ENCODE measurements at places on chromosomes 1 and 21.

- no peak overlapping the region for H3K4me3 ChIP-seq
- H3K4me1 ChIP-seq: no peaks in the 10 kb centered on the region
- no peaks in the 10 kb centered on the region for H3K27me3 ChIP-seq
- no peaks in the 10 kb centered on the region for H3K36me3 ChIP-seq
- no peak for DNase-seq
- H3K27ac ChIP-seq: no peak overlapping the region
These were observed 14.4 kb upstream of the THEM5 start for GRCh38 chr1:151867765-151868411.

GRCh38 chr1:104807590-104807989, 1057.9 kb downstream of the AMY1C start:
- DNase-seq: no peak
- no peak overlapping the region for H3K4me3 ChIP-seq
- no peaks in the 10 kb centered on the region for H3K36me3 ChIP-seq
- no peak overlapping the region for H3K27ac ChIP-seq
- H3K27me3 ChIP-seq: no peaks in the 10 kb centered on the region
- H3K4me1 ChIP-seq: no peaks in the 10 kb centered on the region

GRCh38 chr1:36053978-36054377, 29.9 kb upstream of the TEKT2 start:
- no peak overlapping the region for H3K27ac ChIP-seq
- H3K4me1 ChIP-seq: no peaks in the 10 kb centered on the region
- no peak for DNase-seq
- no peak overlapping the region for H3K4me3 ChIP-seq

DNA sequence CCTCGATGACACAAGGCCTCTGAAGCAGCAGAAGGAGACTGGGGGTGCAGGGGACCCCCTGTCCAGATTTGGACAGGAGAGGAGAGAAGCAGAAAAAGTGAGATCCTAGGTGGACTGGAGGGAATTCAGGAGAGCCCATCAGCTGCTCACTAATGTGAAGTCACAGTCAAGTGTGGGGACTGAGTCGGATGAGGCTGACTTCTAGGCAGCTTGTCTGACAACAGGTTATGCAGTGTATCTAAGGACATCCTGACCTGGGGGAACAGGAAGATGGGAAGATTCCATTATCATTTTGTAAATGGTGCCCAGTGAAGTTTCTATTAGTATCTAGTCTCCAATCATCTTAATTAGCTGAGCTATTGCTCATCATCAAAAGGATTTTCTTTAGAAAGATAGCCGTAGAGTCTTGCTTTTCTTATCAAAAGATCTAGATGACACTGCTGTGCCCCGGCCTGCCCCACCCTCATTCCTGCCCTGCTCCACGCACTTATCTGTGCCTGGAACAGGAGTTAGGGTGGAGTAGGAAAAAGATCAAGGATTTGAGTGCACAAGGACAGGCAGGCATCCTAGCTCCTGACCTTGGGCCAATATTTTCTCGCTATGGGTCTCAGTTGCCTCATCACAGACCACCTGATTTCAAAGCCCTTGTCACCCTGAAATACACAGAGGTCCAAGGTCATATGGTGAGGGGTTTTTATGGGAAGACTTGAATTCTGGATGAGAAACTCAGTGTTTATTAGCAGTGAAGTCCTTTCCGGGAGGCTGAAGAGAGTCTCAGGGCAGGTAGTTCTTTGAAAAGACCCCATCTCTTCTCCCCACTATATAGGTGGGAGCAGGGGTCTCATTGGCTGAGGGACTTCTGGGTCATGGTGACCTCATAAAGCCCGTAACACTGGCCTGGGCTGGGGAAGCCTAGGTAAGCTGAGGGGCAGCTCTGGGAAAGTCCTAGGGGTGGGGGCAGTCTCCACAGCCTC, at the start of gene MROH7:
MROH7 (plus strand) TSS at position 924 of the 974 bp plus-strand sequence. CDS start 11,141 bp downstream, outside the sequence.
- no peak for DNase-seq
- H3K27ac ChIP-seq: no peak within 1 kb of the TSS
- H3K4me1 ChIP-seq: no peaks in the 10 kb centered on the region
- no peaks in the 10 kb centered on the region for H3K36me3 ChIP-seq
- no peak within 1 kb of the TSS for H3K4me3 ChIP-seq

DNA sequence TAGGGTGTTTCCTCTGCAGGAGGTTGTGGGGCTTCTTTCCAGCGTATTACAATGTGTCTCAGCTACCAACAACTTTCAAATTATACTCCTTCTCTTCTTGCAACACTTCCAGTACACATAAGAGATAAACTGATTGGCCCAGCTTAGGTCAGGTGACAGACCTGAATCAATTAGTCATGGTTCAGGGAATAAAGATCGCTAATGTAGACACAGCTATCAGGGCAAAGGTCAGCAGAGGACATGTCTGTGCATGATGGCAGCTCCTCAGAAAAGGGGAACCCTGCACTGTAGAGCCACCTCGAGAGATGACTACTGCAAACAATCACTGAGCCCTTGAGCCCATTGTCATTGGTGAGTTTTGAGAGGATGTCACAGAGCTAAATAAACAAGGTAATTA, 36.8 kb upstream of the PKN2 start:
- H3K4me3 ChIP-seq: no peak overlapping the region
- no peaks in the 10 kb centered on the region for H3K27me3 ChIP-seq
- H3K36me3 ChIP-seq: no peaks in the 10 kb centered on the region
- H3K27ac ChIP-seq: no peak overlapping the region

DNA sequence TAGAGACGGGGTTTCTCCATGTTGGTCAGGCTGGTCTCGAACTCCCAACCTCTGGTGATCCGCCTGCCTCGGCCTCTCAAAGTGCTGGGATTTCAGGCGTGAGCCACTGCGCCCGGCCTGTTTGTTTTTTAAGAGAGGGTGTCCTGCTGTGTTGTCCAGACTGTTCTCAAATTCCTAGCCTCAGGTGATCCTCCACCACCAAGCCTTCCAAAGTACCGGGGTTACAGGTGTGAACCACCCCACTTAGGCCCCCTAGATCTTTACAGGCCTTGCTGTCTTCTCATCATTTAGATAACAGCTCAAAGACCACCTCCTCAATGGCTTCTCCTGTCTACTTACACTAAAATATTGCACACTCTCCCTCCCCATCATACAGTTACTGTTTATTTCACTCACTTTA, 6.3 kb downstream of the SESN2 start:
- peaks cover 2% of the 10 kb centered on the region for H3K36me3 ChIP-seq
- peaks cover 16% of the 10 kb centered on the region for H3K4me1 ChIP-seq
- DNase-seq: no peak
- no peak overlapping the region for H3K4me3 ChIP-seq

DNA sequence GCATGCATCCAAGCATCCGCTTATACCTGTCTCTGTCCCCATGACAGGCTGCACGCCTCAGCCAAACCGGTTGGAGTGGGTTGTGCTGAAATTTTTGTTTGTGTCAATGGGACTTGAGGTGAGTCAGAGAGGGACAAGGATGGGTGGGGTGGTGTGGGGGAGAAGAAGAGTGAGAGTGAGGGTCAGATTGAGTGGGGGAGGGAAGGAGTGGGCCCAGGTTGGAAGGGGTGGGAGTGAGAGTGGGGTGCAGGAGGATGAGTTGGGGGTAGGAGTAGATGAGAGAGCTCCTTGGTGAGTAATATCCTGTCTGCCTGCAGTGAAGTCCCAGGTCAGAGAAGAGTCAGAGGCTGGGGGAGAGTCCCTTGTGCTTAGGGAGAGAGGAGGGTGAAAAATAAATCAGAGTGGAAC, 3.3 kb upstream of the NECTIN4 start:
- no peak overlapping the region for H3K4me3 ChIP-seq
- DNase-seq: no peak
- no peak overlapping the region for H3K27ac ChIP-seq

DNA sequence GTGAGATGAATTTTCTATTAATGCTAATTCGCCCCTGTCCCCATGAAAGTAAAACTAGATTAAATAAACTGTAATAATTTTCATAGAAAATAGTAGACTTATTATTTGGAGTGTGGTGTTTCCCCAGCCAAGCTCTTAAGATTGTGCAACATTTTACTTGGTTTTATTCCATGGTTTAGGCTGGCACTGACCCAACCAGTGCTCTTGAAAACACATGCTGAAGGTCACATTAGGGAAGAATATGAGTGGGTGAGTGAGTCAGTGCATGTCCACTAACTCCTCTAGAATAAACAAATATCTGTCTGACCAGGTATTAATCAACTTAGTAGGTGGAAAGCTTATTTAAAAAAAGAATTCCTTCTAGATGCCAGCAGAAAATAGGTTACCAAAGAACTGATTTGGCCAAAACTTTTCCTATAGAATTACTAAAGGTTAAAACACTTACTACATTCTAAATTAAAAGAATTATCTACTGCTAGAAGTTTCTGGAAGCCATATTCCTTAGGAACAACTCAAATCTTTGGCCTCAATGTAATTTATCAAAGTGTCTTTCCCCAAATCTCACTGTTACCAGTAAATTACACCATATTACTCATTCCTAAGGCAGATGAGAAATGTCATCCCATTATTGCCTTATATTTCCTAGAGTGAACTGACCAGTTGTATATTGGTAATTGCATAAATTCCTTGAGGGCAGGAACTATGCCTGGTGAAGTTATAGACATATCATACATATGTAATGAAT, 89.7 kb upstream of the RGS1 start:
- no peak for DNase-seq
- no peak overlapping the region for H3K27ac ChIP-seq
- no peaks in the 10 kb centered on the region for H3K4me1 ChIP-seq
- no peaks in the 10 kb centered on the region for H3K27me3 ChIP-seq
- H3K4me3 ChIP-seq: no peak overlapping the region
- no peaks in the 10 kb centered on the region for H3K36me3 ChIP-seq

GRCh38 chr1:179923029-179923428, 31.6 kb upstream of the CEP350 start:
- H3K4me1 ChIP-seq: no peaks in the 10 kb centered on the region
- H3K27me3 ChIP-seq: no peaks in the 10 kb centered on the region
- H3K36me3 ChIP-seq: peaks cover 12% of the 10 kb centered on the region
- no peak for DNase-seq

GRCh38 chr1:31239653-31240241, at the start of gene NKAIN1:
NKAIN1 (minus strand) TSS chr1:31239887; CDS start chr1:31239547, 340 bp downstream.
- H3K36me3 ChIP-seq: no peaks in the 10 kb centered on the region
- no peak within 1 kb of the TSS for H3K27ac ChIP-seq
- H3K4me3 ChIP-seq: peak within 1 kb of the TSS; percentile 45
- H3K4me1 ChIP-seq: no peaks in the 10 kb centered on the region
- peak; percentile 49 for DNase-seq

DNA sequence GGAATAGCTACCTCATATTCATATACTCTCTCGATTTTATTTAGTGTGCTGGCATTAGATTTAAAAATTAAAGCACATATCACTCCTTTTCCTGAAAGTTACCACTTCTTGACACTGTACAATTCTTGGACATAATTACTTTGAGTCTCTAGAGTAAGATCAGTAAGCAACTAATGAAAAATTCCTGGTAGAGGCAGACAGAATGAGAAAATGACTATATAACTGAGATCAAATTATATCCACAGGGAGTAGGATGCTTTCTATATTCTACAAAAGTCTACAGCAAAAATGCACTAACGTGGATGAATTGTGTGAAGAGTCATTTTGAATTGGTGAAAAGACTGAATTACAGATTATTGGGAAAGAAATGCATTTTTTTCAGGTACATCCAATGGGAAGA, 445.7 kb downstream of the PTBP2 start:
- no peak for DNase-seq
- no peak overlapping the region for H3K4me3 ChIP-seq
- no peaks in the 10 kb centered on the region for H3K36me3 ChIP-seq
- H3K27me3 ChIP-seq: no peaks in the 10 kb centered on the region
- no peak overlapping the region for H3K27ac ChIP-seq
- H3K4me1 ChIP-seq: no peaks in the 10 kb centered on the region

DNA sequence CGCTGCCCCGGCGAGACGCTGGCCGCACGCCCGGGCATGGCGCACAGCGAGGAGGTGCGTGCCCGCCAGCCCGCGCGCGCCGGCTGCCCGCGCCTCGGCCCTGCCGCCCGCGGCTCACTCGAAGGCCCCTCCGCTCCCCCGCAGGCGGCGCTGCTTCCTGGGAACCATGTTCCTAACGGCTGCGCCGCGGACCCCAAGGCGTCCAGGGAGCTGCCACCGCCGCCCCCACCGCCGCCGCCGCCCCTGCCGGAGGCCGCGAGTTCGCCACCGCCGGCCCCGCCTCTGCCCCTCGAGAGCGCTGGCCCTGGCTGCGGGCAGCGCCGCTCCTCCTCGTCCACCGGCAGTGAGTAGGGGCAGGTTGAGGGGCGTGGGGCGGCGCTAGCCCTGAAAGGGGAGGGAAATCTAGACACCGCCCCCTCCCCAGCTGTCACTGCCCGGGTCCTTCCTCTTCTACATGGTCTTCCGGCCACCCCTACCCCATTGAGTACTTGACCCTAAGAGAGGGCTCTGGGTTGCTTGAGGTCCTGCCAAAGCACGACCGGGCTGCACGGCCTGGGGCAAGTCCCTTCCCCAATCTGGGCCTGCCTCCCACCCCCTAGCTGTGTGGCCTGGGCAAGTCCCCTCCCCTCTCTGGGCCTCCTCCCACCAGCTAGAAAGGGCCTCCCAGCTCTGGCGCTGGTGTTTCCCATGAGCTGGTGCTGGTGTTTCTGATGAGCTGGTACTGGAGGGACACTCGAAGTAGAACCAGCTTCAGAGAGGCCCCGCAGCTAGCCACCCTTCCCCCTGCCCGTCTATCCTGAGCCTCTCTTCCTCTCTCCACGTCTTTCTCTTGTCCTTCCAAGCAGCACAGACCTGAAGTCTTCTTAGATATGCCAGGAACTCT, 17.0 kb downstream of the TNFRSF25 start:
- no peaks in the 10 kb centered on the region for H3K4me1 ChIP-seq
- no peak overlapping the region for H3K4me3 ChIP-seq
- DNase-seq: peak; percentile 71
- H3K36me3 ChIP-seq: no peaks in the 10 kb centered on the region
- H3K27me3 ChIP-seq: peaks cover 33% of the 10 kb centered on the region

GRCh38 chr21:33949516-33950430, 34.2 kb upstream of the ATP5PO start:
- H3K27me3 ChIP-seq: no peaks in the 10 kb centered on the region
- peaks cover 14% of the 10 kb centered on the region for H3K4me1 ChIP-seq
- no peak overlapping the region for H3K27ac ChIP-seq
- no peak overlapping the region for H3K4me3 ChIP-seq

DNA sequence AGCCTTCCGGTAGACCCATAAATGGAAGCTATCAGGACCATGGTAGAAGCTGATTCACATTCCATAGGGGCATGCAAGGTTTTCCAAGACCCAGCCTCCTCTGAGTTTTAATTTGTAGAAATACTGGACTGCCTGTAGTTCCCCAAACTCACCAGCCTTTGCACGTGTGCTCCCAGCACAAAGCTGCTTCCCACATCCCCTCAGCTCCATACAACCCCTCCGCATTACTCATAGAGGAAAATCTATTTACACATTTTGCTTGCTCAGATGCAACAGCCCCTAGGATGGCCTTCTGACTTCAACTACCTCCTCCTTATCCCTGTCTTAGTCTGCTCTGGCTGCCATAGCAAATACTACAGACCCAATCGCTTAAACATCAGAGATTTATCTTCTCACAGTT, 336.2 kb downstream of the SETD4 start:
- no peaks in the 10 kb centered on the region for H3K36me3 ChIP-seq
- DNase-seq: no peak
- H3K4me1 ChIP-seq: no peaks in the 10 kb centered on the region
- no peak overlapping the region for H3K4me3 ChIP-seq
- H3K27ac ChIP-seq: no peak overlapping the region

Data from cardiac muscle cell (in vitro differentiated cells and primary cell).